GM23248 (cell line): ENCODE measurements at places on chromosomes 2 and 18.

DNA sequence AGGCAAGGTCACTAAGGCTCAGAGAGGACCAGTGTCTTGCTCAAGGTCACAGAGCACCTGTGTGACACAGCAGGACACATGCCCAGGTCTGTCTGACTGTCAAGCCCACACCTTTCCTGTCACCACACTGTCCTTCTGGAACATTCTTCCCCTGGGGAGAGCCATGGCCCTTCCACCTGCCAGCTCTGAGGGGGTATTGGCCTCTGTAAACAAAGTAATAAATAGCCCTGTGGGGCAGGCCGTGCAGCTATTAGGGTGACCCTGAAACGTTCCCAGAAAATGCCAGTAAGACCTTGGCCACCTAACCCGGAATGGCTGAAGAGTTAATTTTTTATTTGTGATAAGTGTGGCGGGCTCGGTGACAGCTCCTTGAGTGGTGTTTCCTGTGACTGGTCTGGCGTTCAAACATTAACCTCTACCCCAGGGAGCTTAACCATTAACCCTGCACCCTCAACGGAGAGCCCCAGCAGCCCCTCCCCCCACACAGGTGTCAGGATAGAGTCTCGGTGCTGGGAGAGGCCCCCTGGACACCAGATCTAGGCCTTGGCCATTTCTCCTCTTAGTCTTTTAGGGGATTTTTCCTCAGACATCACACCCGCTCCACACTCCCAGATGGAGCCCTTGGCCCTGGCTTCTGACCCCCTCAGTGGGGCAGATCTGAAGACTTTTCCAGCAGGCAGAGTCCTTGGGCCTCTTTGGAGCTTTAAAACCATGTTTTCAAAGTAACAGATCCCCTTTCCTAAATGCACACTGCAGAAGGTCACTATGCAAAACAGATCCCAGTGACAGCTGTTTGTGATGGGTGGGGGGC, 36.6 kb downstream of the SCTR start:
- no peak for DNase-seq

GRCh38 chr18:77111951-77112746, 20.4 kb downstream of the MBP start:
- DNase-seq = no peak

- peak; percentile 62 for DNase-seq
Observed at GRCh38 chr18:25464227-25464626, 112.3 kb upstream of the ZNF521 start.

- DNase-seq = peak; percentile 5
Observed at GRCh38 chr2:222169346-222169745, 129.5 kb downstream of the PAX3 start.

- DNase-seq = no peak
Observed at GRCh38 chr18:62857263-62857976, 142.1 kb downstream of the PHLPP1 start.

DNA sequence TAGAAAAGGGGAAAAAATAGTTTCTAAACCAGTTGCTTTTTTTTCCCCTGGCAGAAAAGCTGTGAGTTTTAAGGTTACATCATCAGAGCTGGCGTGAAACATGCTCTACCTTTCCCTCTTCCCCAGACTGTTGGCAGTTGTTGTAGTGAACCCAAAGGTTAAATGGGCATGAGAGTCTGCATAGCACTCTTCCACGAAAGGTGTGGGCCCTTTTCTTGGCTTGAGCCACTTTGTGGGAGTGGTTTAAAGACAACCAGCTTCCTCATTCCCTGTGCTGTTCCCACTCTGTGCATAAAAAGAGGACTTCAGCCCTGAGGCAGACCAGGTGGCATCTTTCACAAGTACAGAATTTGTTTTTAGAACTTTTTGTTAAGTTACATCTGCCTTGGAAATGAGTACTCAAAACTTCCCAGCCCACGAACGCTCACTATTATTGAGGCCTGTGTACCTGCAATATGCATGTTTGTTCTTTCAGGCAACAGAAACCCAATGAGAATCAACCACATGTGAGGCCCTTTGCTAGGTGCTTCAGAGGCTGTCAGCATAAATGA, 243.8 kb downstream of the BABAM2 start:
- DNase-seq = no peak

- peak; percentile 82 for DNase-seq
Observed at GRCh38 chr18:62420513-62421209, 95.6 kb downstream of the TNFRSF11A start.
